Right ventricle myocardium superior (tissue), 1 donor: ENCODE measurements at places on chromosomes 4 and X. TPM values are rescaled to one million over a fixed set of nuclear protein-coding genes. Genes with fewer than 3 reads are reported as not detected.

DNA sequence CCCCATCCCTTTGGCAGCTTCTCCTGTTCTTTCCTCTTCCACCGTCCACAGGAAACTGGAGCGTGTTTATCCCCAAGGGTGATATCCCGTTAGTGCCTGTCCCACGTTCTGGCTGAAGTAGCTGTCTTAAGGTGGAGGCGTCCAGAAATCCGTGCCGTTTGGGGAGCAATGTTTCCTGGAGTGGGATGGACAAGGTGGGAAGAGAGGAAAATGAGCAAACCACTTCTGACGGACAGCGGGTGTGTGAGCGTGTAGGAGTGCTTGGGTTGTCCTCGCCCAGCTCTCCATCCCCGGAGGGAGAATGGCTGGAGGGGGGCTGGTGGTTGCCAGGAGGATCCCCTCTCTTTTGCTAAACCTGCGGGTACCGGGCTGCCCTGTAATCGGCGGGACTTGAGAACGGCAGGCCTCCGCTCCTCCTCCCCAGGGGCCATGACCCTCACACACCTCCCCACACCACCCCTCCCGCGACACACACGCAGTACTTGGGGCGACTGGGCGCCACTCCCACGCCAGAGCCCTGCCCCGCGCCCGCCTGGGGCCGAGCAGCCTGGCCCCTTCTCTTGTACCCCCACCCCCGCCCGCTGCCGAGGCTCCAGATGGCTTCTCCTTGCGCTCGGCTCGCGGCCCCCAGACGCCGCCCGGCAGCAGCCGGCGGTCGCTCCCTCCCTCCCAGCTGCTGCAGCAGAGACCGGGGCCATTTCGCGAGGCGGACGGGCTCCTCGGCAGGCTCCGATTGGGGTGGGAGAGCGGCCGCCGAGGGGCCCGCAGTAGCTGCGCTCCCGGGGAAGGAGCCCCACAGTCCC is 13.9 kb upstream of the PRDM8 start:
- peak; percentile 54 for DNase-seq

GRCh38 chr4:42150653-42151567 is 1.5 kb downstream of the BEND4 start:
- DNase-seq, result no peak

- no peak for DNase-seq
Measured at GRCh38 chrX:103488332-103488731, 31.0 kb downstream of the RAB40A start.

GRCh38 chr4:8215641-8216442 is 16.8 kb downstream of the SH3TC1 start:
- DNase-seq, result no peak

GRCh38 chr4:16194214-16194613 is 32.1 kb downstream of the TAPT1 start:
- no peak for DNase-seq

- no peak for DNase-seq
Measured at GRCh38 chr4:1492142-1492457, 85.9 kb upstream of the NKX1-1 start.

- DNase-seq, result no peak
Measured at GRCh38 chr4:4862665-4863482, 3.4 kb downstream of the MSX1 start.

GRCh38 chr4:169210504-169211118 is 60.1 kb downstream of the SH3RF1 start:
- no peak for DNase-seq

GRCh38 chrX:132090403-132091159 is 37.2 kb downstream of the FRMD7 start:
- no peak for DNase-seq

DNA sequence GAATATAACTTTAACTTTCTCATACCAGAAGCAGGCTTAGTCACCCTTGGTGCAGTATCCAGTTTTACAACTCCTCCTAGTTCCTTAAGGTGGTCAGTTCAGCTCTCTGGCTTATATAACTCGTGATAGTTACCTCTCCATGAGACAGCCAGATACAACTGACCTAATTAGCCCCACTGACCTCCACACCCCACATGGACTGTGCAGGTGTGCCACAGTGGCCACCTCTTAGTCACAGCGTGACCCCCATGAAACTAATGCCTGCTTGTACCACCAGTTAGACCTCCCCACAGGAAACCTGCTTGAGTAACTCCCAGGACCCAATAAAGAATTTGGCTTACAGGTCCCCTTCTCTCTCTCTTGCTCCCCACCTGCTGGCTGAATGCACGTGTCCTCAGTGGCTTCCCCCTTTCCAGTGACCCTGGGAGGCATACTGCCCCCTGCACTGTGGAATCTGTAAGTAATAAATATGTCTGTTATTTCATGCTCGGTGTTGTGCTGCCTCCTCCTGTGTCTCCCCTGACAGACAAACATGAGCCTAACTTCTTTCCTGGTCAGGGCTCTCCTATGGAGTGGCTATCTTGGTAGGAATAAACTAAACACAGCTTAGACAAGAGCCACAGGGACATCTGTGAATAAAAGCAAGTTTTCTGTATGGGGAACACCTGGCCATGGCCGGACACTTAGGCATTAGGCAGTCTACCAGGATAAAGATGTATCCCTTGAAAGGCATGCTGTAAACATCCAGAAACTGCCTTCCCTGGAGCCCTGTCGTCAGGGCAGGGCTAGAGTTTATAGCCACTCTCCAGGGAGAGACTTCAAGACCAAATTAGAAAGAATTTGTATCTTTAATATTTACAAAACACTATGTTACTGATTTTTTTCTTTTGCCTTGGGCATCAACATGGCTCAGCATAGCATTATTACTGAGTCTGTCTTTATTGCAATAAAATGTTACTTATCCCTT is 209.7 kb upstream of the BOD1L1 start:
- DNase-seq, result no peak

DNA sequence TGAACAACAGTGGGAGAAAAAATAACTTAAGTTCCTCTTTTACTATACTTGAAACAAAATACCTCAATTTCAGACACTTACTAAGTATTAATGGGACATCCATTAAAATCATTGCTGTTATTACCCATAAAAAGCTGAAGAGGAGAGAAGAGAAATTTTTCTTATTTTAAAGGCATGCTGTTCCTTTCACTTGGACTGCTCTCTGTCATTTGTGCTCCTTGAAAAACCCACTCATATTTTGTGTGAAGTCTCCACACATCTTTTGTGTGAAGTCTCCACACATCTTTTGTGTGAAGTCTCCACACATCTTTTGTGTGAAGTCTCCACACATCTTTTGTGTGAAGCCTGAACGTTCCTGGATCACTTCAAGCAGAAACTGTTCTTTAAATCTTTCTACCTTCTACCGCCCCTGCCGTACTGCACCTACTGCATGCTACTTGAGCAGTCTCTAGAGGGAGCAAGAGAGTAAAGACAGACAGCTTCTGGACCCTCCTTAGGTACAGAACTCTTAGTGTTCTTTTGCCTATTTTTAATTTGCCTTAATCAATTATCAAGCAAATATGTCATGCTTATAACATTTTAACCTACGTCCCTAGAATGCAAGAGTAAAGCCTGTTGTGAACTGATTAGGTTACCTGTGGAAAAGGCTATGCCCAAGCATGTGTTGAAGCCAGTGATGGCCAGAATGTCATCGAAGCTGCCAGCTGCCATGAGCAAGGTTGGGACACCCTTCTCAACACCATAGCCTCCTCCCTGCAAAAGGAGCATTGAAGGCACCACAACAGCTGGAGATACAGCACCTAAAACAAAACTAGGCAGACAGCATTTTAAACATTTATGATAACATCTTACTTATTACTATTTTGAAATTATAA is 27.1 kb upstream of the SLC9B1 start:
- no peak for DNase-seq

DNA sequence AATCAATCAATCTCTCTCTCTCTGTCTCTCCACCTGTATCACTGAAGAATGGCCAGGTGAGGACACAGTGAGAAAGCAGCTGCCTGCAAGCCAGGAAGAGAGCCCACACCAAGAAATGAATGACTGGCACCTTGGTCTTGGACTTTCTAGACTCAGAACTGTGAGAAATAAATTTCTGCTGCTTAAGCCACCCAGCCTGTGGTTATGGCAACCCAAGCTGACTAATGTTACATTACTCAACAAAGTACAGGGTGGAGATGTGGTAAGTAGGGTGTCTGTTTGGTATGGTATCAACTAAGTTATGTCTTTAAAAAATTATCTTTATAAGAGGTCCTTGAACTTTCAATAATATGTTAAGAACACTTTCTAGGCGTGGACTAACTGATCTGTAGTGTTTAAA is 159.3 kb downstream of the EPHA5 start:
- no peak for DNase-seq

DNA sequence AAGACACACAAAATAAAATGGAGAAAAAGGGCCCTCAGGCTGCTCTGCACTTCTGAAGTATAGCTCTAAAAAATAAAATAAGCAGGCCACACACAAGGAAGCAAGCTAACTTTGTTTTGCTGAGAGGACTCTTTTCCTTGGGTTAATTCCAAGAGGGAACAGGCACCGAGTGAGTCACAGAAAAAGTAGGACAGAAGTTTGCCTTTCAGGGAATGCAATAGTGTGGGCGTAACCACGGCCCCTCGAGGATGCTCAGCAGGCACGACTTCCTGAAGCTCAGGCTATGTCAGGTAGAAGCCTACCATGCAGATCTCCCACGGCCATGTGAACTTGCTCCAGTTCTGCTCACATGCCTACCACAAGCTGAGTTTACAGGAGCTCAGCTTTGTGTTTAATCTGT is 22.1 kb downstream of the PPP1R2C start:
- DNase-seq, result peak; percentile 49

DNA sequence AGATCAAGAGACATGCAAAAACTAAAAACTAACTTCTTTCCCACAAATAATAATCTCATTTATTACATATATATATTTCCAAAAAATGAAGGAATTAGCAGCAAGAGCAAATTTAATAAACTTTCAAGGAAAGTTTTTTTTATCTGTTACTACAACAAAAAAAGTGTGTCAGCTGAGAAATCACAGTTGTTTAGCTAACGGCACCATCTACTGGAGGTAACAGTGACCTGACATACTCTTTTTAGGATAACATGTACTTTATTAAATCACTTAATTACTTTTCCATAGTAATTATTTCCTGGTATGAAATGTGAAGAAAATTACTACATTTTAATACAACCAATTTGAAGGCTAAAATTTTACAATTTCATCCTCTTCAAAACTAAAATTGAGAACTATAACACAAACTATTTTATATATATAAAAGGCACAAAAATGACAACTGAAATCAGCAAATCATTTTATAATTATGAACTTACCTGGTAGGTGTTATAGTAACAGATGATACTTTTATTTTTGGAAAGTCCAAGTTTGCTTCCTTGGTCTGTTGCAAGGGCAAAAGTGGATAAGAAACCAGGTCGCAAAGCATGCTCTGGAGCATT is 9.1 kb downstream of the LAMTOR3 start:
- DNase-seq, result no peak

- no peak for DNase-seq
Measured at GRCh38 chr4:16256343-16256742, 30.1 kb upstream of the TAPT1 start.

DNA sequence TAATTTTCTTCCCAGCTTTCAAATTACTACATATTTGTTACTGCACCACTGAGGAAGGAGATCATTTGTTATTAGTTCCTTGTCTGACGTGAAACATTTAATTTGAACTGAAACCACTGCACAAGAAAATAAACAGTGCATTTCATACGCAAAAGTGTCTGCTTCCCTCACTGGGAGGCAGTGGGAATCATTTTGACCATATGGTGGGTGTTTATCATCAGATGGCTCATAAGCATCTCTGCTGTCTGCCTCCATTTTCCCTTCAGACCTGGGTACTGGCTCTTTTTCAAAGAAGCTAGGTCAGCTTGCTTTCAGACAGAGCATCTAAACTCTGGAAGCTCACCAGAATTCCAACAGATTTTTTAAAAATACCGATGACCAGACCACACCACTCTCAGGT is 135.2 kb downstream of the PCDH19 start:
- no peak for DNase-seq

GRCh38 chr4:3788366-3788660 is 22.1 kb downstream of the ADRA2C start:
- DNase-seq, result no peak

GRCh38 chrX:49840679-49841078 is 11.6 kb downstream of the PAGE4 start:
- DNase-seq, result peak; percentile 66

DNA sequence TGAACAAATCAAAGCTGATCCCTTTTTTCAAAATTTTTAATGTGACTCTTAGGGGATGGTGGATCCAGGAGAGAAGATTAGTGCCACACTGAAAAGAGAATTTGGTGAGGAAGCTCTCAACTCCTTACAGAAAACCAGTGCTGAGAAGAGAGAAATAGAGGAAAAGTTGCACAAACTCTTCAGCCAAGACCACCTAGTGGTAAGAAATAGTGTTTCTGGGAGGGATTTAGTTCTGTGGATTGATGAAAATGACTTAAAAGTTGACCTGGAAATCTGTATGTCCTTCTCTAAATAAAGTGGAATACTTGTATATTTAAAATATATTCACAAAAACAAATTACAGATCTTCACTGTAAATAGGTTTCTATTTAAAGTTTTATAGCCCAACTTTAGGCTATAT is 29.2 kb downstream of the NUDT9 start:
- DNase-seq, result no peak

DNA sequence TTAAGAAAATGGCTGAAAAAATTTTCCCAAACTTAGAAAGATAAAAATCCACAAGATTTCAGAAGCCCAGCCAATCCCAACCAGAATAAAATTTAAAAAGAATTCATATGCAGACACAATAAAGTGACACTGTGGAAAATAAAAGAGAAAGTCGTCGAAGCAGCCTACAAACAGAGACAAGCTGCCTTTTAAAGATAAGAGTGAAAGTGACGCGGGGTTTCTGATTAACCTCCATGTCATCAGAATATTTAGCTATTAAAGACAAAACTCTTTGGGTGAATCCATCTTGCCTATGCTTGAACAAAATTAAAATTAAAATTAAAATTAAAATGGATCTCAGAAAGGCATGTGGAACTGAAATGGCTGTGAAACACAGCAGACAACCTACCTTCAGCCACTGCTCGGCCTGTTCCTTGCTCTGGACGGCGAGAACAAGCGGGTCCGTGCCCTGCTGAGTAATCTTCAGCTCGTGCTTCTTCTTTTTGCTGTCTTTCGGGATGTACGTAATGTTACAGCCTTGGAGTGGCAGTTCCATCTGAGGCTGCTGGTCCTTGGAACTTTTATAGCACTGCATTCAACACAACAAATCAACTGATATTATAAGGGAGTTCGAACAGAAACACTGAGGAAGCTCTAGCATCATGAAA is 101.4 kb downstream of the AFAP1 start:
- DNase-seq, result no peak

- DNase-seq, result peak; percentile 81
Measured at GRCh38 chr4:1746265-1746691, 25.0 kb downstream of the TACC3 start.

CCKAR gene
- total RNA-seq, result not detected

ETDB gene
- total RNA-seq, result not detected

CAPN6 gene
- total RNA-seq, result 0.08 TPM

GYPA gene
- total RNA-seq, result not detected

NAP1L5 gene
- 1.9 TPM for total RNA-seq

C4orf51 gene
- total RNA-seq, result not detected

MAD2L1 gene
- 1.7 TPM for total RNA-seq

LONRF3 gene
- total RNA-seq, result 2.9 TPM

TMEM35A gene
- total RNA-seq, result 0.30 TPM

CENPE gene
- 0.40 TPM for total RNA-seq

PAGE4 gene
- total RNA-seq, result not detected

ADH1C gene
- 6.9 TPM for total RNA-seq
